Nephron progenitor cell (in vitro differentiated cells): ENCODE measurements at places on chromosomes 7 and 10.

DNA sequence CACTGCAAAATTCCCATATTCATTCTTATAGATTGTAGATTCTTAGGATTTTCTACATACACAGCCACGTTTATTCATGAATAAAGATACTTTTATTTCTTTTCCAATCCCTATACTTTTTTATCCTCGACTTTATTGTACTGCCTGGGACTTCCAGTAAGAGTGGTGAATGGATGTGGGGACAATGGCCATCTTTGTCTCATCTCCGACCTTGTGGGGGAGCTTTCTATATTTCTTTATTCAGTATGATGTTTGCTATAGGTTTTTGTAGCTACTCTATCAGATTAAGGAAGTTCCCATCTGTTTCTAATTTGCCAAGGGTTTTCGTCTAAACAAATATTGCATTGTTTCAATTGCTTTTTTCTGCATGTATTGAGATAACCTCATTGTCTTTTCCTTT is 184.3 kb downstream of the FOXP2 start:
- DNase-seq = no peak

GRCh38 chr7:71563276-71563675 is 431.3 kb downstream of the GALNT17 start:
- DNase-seq = no peak

DNA sequence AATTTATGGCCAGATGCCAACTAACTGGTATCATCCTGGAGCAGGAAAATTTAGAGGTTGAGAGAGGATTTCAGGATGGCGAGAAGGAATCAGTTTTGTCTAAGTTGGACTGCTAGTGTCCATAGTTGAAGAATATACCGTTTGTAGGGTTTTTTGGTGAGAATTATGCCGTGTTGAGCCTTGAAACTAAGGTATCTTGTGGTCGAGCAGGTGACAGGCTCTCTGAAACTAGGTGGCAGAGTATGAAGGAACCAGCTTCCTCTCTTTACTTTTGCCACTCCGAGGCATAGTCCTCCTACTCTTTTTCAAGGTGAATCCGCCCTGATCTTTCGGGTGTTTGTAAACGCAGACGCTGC is 9.7 kb downstream of the MDFIC start:
- DNase-seq = no peak

GRCh38 chr7:3128857-3129490 is 85.3 kb upstream of the CARD11 start:
- DNase-seq = no peak

GRCh38 chr10:29611781-29612381 is 22.9 kb downstream of the SVIL start:
- no peak for DNase-seq

GRCh38 chr10:48634198-48634983 is 29.5 kb upstream of the ARHGAP22 start:
- DNase-seq = no peak

DNA sequence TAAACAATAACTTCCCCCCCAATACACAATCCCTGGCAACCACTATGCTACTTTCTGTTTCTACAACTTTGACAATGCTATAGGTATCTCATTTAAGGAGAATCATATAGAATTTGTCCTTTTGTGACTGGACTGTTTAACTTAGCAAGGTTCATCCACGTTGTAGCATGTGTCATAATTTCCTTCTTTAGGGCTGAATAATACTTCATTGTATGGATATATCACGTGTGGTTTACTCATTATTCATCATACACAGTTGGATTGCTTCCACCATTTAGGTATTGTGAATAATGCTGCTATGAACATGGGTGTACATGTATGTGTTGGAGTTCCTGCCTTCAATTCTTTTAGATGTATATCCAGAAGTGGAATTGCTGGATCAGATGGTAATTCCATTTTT is 111.0 kb downstream of the LMBR1 start:
- no peak for DNase-seq

- no peak for DNase-seq
Observed at GRCh38 chr10:43502931-43503330, 66.0 kb downstream of the ZNF487 start.

DNA sequence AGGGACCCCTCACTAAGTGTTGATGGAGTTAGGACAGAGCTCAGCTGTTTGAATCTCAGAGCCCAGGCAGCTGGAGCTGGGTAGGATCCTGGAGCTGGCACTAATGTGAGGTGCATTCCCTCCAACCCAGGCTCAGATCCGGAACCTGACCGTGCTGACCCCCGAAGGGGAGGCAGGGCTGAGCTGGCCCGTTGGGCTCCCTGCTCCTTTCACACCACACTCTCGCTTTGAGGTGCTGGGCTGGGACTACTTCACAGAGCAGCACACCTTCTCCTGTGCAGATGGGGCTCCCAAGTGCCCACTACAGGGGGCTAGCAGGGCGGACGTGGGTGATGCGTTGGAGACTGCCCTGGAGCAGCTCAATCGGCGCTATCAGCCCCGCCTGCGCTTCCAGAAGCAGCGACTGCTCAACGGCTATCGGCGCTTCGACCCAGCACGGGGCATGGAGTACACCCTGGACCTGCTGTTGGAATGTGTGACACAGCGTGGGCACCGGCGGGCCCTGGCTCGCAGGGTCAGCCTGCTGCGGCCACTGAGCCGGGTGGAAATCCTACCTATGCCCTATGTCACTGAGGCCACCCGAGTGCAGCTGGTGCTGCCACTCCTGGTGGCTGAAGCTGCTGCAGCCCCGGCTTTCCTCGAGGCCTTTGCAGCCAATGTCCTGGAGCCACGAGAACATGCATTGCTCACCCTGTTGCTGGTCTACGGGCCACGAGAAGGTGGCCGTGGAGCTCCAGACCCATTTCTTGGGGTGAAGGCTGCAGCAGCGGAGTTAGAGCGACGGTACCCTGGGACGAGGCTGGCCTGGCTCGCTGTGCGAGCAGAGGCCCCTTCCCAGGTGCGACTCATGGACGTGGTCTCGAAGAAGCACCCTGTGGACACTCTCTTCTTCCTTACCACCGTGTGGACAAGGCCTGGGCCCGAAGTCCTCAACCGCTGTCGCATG is 5.2 kb downstream of the CHPF2 start:
- no peak for DNase-seq

DNA sequence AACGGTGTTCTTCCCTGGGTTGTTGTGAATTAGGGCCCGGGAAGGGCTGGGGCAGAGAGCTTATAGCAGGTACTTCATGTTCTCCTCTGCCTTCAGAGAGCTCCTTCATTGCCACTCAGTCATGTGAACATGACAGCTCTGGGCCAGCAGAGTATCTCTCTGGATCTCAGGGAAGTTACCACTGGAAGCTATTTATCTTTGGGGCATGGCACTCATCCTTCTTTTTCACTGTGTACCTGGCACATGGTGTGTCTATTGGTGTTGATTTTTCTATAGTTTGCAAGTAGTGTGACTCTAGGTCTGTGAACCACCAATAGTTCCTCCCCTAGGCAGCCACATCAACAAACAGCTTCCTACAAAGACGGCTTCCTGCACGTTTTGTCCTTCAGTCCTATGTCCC is 156.6 kb downstream of the PKD1L1 start:
- DNase-seq = no peak

GRCh38 chr10:68362590-68362989 is 29.9 kb upstream of the PBLD start:
- DNase-seq = no peak

DNA sequence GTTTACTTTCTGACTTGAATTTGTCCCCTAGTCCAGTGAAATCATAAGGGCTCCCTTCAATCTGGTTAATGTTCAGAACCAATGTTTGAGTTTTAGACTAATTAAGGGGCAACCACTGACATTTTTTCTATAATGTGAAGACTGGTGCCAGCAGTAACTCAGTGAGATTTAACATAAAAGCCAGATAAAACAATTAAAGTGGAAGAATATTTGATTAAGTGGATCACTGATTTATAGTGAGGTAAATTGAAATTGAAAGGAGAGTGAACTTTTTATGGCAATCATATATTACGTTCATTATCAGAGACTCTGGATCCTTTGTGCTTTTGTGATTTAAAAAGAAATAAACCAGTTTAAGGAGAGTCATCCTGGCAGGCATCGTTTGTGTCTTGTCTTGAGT is 246.8 kb downstream of the GATA3 start:
- no peak for DNase-seq

DNA sequence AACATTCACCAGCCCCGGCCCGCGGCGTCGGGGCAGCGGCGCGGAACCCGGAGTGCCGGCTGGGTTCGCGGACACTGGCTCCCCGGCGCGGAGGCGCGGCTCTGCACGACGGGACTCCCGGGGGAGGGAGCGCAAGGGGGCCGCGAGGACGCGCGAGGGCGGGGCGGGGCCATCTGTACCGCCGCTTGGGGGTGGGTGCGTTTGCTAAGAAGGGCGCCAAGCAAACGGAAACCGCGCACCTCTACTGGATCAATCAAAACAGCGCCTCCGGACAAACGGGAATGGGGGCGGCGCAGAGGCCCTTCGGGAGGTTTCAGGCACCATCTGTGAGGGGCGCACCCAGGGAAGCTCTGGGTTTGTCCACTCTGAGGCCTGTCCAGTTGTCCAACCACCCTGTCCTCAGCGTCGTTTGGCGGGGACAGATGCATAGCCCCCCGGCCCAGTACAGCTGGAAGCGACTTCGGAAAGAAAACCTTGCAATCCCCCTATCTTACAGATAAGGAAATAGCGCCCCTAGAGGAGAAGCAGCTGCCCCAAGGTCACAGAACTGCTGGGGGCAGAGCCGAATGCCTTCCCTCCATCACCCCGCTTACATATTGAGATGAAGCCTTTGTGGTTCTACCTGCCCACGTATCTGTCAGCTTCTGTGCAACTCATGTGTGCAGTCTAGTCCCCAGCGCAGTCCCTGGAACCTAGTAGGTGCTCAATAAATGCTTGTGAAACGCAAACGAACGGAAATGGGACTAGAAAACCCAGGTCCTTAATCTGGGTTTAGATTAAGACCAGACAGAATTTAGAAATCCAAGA is 10.7 kb upstream of the SLIT1 start:
- peak; percentile 82 for DNase-seq

DNA sequence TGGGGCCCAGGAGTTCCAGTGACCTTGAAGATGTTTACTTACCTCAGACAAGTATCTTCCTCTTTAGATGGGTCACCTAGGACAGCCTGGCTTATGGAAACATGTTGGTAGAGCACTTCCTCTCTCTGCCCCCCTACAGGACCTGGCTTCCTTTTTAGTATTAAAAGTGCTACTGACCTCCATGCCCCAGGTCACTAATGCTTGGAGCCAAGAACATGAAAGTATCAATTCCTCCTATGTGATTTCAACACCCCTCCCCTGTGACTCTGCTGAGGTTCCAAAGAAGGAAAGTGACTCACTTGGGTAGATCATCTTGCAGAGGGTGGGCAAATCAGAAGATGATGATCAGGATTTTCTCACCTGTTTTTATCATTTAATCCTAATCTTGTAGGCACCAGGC is 125.3 kb upstream of the CCDC6 start:
- DNase-seq = no peak

GRCh38 chr10:49185213-49185612 is 3.0 kb downstream of the TMEM273 start:
- no peak for DNase-seq

- no peak for DNase-seq
Observed at GRCh38 chr10:8138471-8138870, 84.0 kb downstream of the GATA3 start.

GRCh38 chr10:127550861-127551260 is 1.8 kb downstream of the NPS start:
- DNase-seq = no peak

GRCh38 chr10:96089116-96089515 is 41.0 kb upstream of the ZNF518A start:
- no peak for DNase-seq

GRCh38 chr10:17737027-17737965 is 14.7 kb upstream of the TMEM236 start:
- DNase-seq = no peak

DNA sequence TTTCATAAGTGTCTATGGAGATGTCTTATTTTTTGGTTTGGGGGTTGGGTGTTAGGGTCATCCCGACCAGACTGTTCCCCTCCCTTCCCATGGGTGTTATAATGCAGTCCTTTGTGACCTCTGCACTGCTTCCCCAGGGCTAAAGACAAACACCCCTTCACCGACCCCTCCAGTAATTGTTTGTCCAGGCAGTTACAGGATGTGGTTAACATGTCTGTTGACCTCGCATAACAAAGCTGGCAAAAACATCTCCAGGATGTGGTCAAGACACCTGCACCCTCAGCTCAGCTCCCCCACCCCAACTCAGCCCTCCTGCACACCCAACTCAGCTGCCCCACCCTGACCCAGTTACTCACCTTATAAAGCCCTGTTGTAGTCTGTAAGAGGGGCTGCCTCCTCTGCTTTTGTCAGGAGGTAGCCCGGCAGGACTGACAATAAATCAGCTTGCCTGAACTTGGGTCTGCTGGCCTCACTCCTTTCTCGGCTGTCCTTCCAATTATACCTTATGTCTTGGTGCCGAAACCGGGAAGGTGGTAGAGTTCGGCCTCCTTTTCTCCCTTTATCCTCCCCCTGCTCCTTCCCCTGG is 102.2 kb downstream of the ZNF92 start:
- no peak for DNase-seq

- peak; percentile 13 for DNase-seq
Observed at GRCh38 chr7:96380111-96380512, 58.2 kb upstream of the SLC25A13 start.

DNA sequence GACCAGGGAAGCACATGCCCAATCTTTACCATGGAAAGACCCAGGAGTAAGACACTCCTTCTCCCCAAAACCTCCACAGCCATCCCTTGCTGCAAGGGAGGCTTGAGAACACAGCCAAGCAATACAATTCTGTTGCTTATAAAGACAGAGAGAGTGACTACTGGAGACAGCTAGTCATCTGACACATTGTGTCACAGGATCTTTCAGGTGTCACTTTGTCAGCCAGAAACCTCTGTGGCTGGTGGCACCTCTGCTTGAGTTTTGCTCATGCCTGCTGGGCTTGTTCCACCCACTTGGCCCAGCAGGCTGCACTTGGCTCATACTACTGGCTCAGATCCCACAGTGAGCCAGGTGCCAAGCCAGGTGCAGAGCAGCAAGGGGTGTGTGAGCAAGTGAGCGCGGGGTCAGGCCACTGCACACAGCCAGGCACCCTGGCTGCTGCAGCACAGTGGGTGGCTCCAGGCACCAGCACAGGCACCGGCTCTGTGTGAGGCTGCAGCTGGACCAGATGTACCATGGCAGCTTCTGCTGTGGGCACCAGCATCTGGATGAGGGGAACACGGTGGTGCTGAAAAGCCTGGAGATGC is 12.4 kb upstream of the PRLHR start:
- DNase-seq = no peak

DNA sequence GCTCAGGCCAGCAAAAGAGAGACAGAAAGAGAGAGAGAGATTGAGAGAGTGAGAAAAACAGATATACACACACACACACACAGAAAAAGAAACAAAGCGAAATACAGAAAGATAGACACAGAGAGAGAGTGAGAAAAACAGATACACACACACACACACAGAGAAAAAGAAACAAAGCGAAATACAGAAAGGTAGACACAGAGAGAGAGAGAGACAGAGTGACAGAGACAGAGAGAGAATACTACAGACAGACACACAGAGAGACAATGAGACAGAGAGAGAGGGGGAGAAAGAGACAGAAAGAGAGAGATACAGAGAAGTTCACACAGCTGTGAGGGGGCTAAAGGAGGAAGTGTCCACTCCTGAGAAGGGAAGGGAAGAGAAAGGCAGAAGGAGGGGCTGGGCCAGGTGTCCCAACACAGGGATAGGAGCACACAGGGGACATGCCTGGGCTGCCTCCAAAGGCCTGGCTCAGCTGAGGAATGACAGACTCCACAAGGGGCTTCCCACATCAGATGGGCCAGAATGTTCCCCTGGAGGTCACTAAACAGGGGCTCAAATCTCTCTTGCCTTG is 4.3 kb downstream of the GCK start:
- no peak for DNase-seq
